ENCODE measurements at places on chromosomes 6 and 20.
A peak's percentile ranks its signal among the peaks of the same experiment; 100 is the strongest.

- DNase-seq, result no peak
Observed at GRCh38 chr6:131910219-131910589, 41.0 kb downstream of the CCN2 start.

- no peak for DNase-seq
Observed at GRCh38 chr20:14707865-14708596, 370.6 kb upstream of the FLRT3 start.

- DNase-seq, result no peak
Observed at GRCh38 chr20:8404912-8405635, 273.0 kb downstream of the PLCB1 start.

- no peak for DNase-seq
Observed at GRCh38 chr6:38168699-38169098, 349.2 kb downstream of the ZFAND3 start.

DNA sequence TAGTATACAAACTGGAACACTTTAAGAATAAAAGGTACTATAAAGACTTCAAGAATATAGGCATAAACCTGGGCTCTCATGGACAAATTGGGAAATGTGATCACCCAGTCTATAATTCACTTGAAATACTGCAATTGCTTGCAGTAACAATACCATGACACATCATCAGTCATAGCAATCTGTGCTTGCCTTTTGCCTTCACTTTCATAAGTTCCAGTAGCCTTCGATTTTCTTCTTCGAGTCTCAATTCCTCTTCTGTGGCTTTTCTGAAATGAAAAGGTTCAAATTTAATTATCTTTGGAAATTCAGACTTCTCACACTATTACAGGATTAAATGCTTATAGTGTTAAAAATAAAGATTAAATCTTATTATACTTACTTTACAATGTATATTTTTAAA, 96.3 kb upstream of the ZBTB24 start:
- DNase-seq, result no peak

- no peak for DNase-seq
Observed at GRCh38 chr6:47306887-47307286, 2.8 kb downstream of the TNFRSF21 start.

- peak; percentile 50 for DNase-seq
Observed at GRCh38 chr6:124699038-124699437, 263.2 kb upstream of the RNF217 start.

DNA sequence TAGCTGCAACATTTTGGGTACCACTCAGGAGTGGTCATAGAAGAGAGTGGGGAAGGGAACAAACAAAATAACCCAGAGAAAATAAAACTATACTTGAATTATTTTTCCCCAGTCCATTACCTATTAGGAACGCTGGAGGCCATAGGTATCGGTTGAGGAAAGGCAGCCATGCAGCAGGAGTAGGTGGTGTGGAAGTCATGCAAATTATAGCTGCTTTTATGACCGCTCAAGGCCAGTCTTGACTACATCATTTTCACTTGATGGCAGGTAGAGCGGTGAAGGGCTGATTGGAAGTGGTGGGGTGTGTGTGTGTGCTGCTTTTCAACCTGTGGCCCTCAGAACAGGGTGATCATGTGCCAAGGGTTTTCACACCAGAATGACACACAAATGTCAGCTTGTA, 36.5 kb upstream of the KIF13A start:
- DNase-seq, result no peak

- DNase-seq, result no peak
Observed at GRCh38 chr6:151805286-151805840, 2.1 kb upstream of the ESR1 start.

GRCh38 chr6:106858653-106859092, 115.9 kb downstream of the CD24 start:
- no peak for DNase-seq

DNA sequence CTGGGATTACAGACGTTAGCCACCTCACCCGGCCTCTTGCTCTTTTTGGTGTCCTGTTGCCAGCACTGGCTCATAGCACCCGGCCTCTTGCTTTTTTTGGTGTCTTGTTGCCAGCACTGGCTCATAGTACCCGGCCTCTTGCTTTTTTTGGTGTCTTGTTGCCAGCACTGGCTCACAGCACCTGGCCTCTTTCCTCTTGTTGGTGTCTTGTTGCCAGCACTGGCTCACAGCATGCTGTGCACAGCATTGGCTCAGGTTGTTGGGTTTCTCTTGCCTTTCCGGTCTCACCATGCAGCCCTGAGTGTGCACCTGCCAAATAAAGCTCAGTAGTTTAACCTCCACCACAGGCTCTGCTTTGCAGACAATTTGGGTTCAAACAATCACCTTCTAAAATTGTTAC, 208.2 kb downstream of the THBS2 start:
- no peak for DNase-seq

GRCh38 chr6:20630617-20631548, 96.6 kb downstream of the CDKAL1 start:
- peak; percentile 11 for DNase-seq

DNA sequence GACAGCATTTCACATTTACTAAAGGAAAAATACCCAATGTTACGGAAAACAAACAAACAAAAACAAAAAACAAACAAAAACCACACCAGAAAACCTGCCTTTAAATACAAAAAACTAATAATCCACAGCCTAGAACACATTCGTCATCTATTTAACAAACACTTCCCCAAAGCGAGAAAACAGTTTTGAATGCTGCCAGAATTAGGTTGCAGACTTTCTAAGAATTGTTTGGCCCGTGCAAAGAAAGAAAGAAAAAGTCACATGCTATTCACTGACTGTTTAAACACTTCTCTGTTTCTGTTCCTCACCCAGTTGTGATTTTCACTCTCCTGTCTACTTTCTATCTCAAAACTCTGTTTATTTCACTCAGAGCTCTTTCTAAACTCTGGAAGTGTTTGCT, 52.5 kb downstream of the BCAS1 start:
- DNase-seq, result no peak

DNA sequence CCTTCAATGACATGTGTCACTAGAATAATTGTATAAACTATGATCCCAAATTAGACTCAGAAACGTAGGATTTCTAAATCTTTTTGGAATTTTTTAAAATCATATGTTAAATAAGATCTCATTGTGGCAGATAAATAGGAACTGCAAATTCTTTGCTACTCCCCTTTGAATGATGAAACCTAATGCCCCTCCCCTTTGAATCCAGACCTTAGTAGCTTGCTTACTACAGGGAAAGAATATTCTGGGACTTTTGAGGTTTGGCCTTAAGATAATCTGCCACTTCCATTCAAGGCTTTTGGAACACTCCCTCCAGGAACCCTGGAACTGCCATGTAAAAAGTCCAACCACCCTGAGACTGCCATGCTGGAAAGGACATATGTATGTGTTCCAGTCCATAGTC, 7.1 kb downstream of the TDP2 start:
- no peak for DNase-seq

DNA sequence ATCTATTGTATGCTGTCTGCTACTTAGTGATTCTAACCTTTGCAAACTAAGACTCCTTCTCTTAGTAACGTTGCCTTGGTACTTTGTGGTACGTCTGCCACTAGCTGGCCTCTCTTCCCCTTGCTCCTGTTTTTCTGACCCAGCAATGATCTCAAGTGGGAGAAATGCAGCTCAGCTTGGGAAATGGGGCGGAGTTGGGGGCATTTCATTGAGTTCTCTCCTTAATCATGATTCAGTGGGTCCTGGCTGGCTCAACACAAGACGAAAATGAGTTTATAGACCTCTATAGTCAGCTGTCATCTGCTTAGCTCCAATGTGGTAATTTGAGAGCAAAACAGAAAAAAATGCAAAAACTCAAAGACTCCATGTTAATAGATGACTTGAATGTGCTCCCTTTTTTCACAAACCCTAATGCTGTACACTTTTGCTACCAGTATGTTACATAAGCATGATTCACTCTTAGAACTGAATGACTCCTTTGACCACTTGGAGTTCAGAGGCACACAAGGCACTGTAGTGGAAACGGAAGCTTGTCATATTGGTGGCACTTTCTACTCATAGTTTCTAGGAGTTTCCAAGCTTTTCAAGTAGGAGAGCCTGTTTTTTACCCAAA, 55.3 kb upstream of the SOX4 start:
- DNase-seq, result peak; percentile 39

- peak; percentile 91 for DNase-seq
Observed at GRCh38 chr20:3818155-3819151, 1.9 kb upstream of the AP5S1 start.

- no peak for DNase-seq
Observed at GRCh38 chr20:15937179-15937578, 636.1 kb downstream of the KIF16B start.

- DNase-seq, result no peak
Observed at GRCh38 chr20:7981374-7981773, 38.2 kb downstream of the TMX4 start.

DNA sequence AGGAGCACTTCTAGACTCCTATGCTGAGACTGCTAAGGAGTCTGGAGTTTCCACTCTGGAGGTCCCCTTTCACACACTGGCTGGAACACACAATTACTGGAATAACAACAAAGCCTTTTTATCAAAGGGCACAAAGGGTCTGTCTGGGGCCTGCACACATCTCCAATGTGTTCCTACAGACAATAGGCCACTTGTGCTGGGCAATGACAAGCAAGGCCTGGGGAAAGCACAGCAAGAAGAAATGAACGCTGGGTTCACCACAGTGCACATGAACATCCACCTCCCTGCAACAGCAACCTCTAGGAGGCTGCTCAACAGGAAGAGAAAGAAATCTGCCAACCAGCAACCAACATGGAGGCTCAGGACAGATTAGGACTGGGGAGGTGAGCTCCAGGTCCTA, 43.9 kb downstream of the TRPC4AP start:
- DNase-seq, result no peak

- DNase-seq, result no peak
Observed at GRCh38 chr6:159983641-159984080, 14.8 kb downstream of the IGF2R start.

DNA sequence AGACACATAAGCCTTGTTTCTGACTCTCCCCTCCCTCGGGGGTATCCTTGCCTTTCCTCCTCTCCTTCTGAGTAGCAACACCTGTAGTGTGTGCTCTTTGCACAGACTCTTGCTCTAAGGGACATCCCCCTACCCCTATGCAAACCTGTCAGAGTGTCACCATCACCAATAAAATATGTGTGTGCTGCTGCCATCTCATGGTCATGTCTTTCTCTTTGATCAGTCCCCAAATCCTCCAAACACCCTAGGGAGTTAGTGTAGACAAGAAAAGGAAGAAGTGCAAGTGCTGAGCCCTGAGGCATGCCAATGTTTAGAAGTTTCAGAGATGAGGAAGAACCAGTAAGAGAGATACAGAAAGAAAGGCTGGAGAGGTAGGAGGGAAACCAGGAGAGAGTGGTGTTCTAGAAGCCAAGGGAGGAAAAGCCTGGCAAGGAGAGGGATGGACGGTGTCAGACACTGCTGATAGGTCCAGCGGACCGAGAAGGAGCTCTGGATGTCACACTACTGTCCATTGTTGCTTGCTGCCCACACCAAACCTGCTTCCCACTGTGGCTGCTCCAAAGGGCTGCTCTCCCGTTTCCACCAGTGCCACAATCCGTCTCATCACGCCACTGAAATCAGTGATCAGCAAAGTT, 16.4 kb downstream of the TRMT6 start:
- peak; percentile 64 for DNase-seq

DNA sequence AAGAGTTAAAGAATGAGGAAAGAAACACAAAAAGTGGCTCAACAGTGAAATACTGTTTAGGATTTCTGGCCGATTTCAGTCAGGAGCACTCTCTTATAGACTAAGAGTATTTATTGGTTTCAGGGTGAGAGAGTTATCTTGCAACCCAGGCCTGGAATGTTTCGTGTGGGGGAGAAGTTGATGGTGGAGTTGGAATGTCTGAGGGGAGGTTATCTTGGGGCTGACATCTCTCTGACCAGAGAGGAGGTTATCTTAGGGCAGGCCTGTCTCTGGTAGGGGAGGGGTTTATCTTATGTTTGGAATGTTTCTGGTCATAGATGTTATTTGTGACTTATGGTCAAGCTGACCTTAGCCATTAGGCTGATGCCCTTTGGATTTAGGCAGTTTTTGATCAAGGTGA, 80.3 kb downstream of the HTR1B start:
- peak; percentile 49 for DNase-seq

DNA sequence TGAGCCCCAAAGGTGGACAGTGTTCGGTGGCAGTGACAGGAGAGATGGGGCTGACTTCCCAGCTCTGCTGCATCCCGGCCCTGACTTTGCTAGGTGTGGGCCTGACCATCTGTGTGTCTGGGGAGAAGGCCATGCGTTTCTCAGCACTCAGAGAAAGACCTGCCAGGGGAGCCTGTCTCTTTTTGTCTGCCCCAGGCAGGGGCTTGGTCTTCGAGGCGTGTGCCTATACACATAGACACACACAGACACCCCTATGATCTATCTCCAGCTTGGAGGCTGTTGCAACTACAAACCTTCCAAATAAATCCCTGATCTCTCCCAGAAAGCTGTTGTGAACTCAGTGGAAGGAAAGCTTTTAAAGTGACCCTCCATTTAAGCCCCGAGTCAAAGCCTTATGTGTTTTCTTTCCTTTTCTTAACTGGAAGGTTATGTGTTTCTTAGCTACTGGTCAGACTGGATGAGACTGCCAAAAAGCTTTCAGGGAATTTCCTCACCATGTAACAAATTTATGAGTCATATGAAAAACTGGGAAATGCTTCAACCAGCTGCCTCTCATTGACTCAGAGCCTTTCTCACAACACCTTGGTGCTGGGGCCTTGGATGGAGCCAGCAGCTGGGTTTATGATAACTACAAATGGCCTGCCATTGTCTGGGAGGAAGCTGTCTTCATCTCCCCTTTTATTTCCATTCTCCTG, 102.6 kb downstream of the CDC5L start:
- no peak for DNase-seq

DNA sequence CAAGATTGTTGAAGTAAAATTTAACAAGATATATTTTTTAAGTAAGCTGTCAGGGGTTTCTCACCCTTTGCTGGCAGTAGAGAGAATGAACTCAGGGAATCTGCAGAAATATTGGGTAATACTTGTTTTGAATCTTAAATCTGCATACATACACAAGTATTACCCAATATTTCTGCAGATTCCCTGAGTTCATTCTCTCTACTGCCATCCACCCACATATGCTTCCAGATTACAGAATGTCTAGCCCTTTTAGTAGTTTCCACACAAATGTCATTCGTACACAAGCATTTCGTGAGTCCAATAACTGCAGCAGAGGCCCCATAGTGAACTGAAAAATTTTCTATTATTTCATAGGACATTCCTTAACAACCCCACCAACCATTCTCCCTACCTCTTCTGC, 69.6 kb upstream of the TNFRSF21 start:
- no peak for DNase-seq

DNA sequence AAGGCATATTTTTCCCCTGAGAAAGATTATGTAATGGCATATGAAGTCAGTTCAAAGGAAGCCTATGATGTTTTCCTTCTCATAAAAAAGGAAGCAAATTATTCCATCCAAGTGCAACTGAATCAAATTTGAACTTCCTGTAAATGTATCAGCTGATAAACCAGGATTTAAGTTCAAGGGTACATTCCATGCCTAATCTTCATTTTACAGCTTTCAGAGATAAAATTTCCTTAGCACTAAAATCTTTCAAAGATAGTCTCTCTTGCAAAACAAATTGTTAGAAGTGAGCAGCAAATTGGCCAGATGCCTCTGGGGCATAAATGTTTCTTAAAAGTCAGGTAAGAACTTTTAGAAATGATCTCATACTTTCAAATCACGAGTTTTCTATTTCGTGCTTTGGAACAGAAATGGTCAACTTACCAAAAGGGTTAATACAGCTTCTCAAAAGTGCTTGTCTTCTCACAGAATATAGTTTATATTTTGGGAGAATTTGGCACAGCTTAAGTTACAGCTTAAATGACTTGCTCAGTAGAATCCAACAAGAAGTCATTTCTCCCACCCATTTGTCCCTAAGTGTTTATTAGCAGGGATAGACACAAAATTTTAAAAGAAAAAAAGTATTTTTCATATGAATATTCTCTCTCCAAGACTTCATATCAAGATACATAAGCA, 2.7 kb upstream of the TCF21 start:
- DNase-seq, result no peak

Data from mesendoderm (in vitro differentiated cells).